ENCODE measurements at places on chromosomes 1 and 21. TPM values are rescaled to one million over a fixed set of nuclear protein-coding genes. Genes with fewer than 3 reads are reported as not detected.
A peak's percentile ranks its signal among the peaks of the same experiment; 100 is the strongest.

GRCh38 chr1:53606651-53607051 is 132.3 kb downstream of the GLIS1 start:
- peak; percentile 59 for DNase-seq

DNA sequence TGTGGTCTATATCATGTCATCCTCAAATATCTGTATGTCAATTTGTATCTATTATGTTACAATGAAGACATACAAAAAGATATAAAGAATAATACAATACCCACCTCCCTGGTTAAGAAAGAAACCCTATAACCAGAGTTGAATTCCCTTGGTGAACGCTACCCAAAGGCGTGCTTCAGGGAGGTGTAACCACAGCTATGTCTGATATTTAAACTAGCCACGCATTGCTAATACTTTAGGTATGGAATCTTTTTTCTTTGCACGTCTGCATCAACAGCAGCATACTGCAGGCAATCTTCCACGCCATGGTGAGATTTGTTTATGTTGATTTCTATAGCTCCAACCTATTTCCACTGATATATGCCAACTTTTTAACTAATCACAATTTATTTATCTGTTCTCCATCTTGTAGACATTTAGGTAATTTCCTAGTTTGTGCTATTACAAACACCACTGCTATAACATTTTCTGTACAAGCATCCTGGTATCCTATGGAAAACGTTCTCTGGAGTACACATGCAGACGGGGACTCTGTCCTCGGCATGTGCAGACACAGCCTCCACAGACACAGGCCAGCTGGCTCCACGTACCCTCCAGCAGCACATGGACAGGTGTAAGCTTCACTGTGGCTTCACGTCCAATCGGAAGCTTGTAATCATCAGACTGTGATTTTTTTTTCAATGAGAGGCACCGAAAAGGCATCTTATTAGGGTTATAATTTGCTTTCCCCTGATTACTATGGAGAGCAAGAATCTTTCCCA is 58.5 kb downstream of the HSF2BP start:
- no peak for DNase-seq

GRCh38 chr1:68278221-68278620 is 45.9 kb upstream of the WLS start:
- no peak for DNase-seq

DNA sequence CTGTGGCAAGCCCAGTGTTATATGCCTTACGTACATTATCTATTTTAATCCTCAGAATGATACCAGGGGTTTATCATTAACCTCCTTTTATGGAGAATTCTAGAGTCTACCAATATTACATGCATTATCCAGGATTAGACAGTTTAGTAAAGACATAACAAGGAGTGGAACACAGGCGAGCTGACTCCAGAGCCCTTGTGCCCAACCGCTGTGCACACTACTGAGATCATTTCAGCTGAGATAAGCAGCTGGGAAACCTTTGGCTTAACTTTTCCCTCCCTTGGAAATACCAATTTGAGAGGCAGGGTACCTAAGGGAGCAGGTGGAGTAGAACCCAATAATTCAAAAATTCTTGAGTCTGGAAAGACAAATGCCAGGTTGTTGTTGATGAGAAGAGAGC is 59.8 kb upstream of the ATP1B1 start:
- DNase-seq, result no peak

- DNase-seq, result peak; percentile 41
Observed at GRCh38 chr1:154992721-154993571, 440 bp upstream of the LENEP start.

GRCh38 chr1:247417831-247418230 is 1.9 kb downstream of the NLRP3 start:
- DNase-seq, result no peak

- no peak for DNase-seq
Observed at GRCh38 chr1:42152119-42152518, 1.1 kb upstream of the GUCA2B start.

DNA sequence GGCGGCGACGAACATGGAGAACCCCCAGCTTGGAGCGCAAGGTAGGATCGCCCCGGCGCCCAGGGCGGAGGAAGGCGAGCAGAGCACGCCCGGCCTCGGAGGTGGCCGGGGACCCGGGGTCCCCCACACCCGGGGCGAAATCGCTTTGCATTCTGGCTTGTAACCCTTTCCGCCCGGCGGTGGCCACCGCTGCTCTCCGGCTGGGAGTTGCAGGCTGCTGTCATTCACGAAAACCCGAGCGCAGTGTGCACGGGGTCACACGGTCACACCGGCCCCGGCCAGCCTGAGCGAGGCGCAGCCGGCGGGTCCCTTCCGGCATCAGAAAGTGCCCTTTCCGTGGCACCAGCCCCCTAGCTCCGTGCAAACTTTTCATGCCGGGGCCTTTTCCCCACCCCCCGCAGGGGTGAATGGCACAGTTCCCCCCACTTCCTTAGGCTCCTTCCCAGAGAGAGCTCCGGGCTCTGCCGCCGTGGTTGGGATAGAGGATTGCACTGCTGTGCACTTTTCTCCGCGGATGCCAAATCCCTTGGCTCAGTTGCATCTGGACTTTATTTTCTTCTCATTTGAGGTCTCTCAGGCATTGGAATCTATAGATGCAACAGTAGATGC is 802 bp downstream of the KAZN start:
- DNase-seq, result no peak

DNA sequence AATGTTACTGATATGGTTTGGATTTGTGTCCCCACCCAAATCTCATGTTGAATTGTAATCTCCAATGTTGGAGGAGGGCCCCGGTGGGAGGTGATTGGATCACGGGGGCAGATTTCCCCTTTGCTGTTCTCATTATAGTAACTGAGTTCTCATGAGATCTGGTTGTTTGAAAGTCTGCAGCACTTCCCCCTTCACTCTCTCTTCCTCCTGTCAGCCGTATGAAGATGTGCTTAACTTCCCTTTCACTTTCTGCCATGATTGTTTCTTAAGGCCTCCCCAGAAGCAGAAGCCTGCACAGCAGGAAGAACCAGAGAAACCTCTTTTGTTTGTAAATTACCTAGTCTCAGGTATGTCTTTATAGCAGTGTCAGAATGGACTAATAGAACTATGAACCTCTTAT is 28.4 kb downstream of the TRIM33 start:
- DNase-seq, result peak; percentile 78

- DNase-seq, result no peak
Observed at GRCh38 chr21:15468368-15468767, 261.4 kb upstream of the USP25 start.

GRCh38 chr1:110255392-110255787 is 45.3 kb downstream of the KCNC4 start:
- peak; percentile 25 for DNase-seq

DNA sequence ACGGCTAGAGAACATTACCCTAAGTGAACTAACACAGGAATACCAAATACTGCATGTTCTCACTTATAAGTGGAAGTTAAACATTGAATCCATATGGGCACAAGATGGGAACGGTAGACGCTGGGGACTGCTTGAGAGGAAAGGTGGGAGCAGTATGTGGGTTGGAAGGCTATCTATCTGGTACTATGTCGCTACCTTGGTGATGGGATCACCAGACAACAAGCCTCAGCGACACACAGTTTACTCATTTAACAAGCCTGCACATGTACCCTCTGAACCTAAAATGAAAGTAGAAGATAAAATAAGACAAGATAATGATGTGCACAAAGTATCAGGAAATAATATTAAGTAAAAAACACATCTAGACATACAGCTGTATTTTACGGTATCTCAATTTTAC is 819 bp downstream of the PYHIN1 start:
- DNase-seq, result no peak

GRCh38 chr1:101506541-101507164 is 269.8 kb downstream of the S1PR1 start:
- no peak for DNase-seq

DNA sequence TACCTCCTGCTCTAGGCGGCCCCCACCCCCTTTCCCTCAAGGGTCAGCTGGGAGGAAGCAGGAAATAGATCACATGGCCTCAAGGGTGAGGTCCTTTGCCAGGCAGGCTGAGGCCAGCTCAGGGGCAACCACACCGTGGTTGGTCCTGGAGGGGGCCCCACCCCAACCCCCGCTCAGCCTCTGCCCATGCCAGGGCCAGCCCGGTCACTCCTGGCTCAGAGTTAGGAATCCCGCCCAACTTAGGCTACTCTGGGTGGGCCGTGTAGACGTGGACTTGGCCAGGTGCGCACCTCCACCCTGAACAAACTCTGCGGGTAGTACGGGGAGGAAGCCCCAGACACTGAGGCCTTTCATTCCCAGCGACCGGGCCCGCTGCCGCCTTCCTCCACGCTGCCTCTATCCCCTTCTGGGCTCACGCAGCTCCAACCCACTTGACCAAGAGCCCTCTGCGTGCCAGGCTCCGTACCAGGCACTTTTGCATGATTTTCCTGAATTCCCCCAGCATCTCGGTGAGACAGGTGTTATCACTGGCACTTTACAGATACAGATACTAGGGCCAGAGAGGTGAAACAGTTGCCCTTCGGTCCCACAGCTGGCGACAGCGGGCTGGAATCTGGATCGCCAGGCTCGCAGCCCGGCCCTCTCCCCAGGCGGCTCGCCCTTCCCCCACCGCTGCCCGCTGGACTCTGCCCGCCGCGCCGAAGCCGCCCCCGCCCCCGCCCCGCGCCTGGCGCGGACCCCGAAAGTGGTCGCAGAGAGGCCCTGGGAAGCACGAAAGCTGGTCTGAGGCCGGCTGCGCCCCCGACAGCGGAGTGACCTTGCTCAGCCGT is 769 bp downstream of the GALE start:
- DNase-seq, result peak; percentile 88

- DNase-seq, result no peak
Observed at GRCh38 chr1:238826891-238827290, 559.5 kb upstream of the CHRM3 start.

GRCh38 chr1:90291431-90292216 is 296.7 kb downstream of the ZNF326 start:
- DNase-seq, result no peak

DNA sequence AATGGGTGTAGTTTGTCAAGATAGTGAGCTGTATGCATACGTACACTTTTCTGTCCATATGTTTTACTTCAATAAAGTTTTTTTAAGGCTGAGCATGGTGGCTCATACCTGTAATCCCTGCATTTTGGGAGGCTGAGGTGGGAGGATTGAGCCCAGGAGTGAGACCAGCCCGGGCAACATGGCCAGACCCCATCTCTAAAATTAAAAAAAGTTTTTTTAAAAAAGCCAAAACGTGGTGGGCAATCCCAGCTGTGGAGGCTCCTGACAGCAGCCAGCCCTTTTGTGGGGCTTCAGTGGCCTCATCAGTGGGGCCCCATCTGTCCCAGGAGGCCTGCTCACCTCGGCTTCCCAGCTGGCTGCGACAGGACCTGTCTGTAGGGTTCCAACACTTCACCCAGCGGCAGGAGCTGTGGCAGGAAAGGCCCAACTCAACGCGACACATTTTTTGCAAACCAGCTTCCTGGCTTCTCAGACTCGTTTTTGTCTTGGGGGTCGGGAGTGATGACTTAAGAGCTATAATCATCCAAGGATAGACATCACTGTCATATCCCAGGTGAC is 56.9 kb upstream of the LBR start:
- no peak for DNase-seq

DNA sequence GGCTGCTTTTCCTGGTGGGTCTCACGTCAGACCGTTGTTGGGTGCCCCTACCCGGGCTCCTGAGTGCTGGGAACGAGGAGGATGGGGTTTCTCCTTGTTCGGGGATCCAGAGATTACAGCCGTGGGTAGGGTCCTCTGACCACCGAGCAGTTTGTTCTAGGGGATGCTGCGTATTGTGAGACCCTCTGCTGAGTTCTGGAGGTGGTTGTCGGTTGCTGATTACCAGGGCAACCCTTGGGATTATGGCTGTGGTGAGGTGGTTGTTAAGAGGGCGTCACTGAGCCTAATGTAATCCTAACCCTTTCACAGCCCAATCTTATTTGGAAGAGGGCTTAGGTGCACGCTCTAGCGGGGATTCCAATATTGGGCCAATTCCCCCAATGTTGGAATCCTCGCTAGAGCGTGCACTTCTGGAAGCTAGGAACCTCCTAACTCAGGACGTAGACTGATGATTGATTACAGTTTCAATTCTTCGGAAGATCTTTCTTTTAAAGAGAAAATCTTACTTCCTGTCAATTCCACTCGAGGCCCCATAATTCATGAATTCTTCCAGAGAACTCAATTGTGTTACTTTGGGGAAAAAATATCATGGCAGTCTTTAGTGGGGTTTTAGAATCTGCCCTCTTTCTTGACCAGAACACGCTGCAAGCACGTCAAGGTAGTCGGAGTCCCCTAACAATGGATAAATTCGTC is 483 bp downstream of the TCEANC2 start:
- DNase-seq, result no peak

- DNase-seq, result no peak
Observed at GRCh38 chr21:33834801-33835500, 80.7 kb downstream of the ATP5PO start.

The TMEM82 gene
- not detected for polyA plus RNA-seq

The KRTAP10-8 gene
- not detected for polyA plus RNA-seq

The IL10 gene
- polyA plus RNA-seq, result 5.7 TPM

The UQCRHL gene
- polyA plus RNA-seq, result 2.6 TPM

The KRTAP12-2 gene
- polyA plus RNA-seq, result not detected

The AMY2A gene
- polyA plus RNA-seq, result 0.09 TPM

The LAX1 gene
- polyA plus RNA-seq, result 1.7 TPM

Data from spleen (tissue), 13 donors.